ENCODE measurements at places on chromosomes 16 and 17. TPM values are rescaled to one million over a fixed set of nuclear protein-coding genes. Genes with fewer than 3 reads are reported as not detected.

DNA sequence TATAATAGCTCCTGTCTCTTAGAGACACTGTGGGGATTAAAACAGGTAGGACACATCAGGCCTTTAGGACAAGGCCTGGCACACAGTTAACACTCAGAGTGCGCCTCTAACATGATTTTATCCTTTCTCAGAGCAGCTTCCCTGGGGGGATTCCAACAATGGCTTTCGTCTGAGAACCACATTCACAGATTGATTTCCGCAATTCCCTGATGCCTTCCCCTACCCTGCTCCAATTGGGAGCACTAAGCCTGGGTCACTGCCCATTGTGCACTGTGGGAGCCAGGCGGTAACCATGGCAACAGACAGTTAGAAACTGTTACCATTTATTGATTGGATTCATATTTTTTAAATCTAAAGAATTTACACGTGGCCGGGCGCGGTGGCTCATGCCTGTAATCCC, 5.9 kb upstream of the ALKBH5 start:
- DNase-seq: no peak

DNA sequence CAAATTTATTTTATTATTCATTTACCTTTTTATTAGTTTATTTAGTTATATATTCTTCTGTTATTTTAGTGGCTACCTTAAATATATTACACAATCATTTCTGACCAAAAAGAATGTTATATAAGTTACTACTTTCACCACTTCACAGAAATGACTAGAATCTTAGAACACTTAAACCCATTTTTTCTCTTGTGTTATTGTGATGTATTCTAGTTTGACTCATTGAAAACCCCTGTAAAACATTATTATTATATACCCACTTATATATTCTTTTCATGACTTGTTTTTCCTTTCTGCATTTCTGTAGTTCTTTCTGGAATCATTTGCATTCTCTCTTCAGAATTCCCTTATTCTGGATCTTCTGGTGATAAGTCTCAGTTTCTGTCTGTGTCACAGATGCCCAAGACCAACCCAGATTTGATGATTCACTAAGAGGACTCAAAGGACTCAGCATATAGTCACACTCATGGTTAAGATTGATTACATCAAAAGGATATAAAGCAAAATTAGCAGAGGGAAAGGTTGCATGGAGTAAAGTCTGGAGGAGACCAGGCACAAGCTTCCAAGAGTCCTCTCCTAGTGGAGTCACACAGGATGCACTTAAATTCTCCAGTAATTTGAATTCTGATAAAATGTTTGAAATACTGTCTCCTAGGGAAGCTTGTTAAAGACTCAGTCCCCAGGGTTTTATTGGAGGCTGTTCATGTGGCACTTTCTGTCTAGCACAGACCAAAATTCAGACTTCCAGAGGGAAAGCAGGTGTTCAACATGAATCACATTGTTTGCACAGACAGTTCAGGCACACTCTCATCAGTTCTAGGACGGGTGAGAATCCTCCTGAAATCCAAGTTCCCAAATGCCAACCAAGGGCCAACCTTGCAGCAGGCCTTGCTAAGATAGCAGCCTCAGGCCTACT, 7.7 kb downstream of the GINS3 start:
- DNase-seq: no peak

DNA sequence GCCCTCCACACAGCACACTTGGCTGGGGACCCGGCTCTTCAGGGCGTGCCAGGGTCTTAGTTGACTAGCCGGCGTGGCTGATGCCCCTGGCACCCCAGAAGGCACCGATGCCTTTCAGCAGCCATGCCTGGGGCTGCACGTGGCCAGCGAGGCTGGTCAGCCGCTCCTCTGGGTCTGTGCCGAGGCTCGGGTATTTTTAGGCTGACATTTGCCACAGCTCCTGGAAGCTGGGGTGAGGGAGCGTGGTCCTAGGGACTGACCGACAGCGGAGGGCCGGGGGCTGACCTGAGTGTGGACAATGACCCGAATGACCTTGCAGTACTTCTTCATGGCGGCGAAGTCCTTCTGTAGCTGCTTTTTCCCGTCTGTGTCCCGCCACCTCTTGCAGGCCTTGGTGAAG, 3.9 kb downstream of the RPL3L start:
- DNase-seq: no peak

- peak; percentile 32 for DNase-seq
Observed at GRCh38 chr16:57446531-57447185, 527 bp downstream of the CIAPIN1 start.

DNA sequence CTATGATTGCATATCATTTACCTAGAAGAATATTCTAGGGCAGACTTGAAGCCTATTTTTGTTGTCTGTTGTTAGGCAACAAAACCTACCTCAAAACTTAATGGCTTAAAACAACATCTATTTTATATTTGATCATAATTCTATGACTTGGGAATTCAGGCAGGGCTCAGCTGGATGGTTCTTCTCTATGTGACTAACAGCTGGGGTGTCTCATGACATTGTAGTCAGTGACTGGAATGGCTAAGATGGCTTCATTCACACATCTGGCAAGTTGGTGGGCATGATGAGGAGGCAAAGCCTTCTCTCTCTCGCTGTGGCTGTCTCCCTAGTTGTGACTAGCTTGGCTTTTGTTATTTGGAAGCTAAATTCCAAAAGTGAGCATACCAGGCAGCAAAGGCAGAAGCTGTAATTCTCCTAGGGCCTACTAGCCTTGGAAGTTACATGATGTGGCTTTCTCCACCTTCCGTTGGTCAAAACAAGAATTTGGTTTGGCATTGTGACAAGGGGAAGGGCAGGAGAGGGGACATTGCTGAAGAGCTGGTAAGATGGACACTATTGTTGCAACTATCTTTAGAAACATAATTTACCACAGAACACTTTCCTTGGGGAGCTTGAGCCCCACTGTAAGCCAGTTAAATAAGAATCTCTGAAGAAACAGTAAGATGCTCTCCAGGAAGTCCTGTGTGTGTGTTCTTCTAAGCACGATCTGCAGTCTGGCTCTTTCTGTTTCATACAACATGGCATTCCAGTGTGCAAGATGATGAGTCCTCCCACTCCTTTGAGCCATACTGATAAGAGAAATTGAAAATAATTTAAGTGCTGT, 39.4 kb downstream of the ZNRF1 start:
- DNase-seq: no peak

- peak; percentile 66 for DNase-seq
Observed at GRCh38 chr17:1487939-1488825, 4.3 kb downstream of the MYO1C start.

DNA sequence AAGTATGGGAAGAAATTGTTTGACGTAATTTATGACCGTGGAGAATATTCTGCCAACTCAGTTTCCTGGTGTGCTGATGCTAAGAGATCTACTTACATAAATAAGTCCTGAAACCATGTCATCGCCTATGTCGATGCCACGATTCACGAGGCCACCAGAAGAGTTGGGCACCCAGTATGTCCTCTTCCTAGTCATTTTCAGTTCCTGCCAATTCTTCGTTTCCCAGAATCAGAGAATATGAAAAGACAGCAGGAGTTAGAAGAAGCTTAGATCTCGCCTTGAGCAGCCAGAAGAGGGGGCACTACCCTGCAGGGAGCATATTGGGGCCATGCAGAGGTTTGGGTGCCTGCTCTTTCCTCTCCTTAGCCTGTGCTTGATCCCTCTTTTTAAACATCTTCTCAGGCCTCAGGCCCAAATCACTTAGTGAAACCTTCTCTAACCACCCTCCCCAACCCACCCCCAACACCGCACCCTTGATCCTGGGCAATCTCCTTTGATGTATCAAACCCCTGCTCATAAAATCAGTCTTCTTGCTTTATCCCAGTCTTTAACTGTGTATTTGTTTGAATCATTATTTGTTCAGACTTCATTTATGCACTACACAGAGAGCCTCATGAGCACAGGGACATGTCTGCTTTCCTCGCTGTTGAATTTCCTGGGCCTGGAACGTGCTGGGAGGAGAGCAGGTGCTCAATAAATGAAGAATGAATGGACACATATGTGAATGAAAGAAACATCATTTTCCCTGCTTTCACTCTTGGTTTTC, 12.2 kb upstream of the LONP2 start:
- peak; percentile 62 for DNase-seq

DNA sequence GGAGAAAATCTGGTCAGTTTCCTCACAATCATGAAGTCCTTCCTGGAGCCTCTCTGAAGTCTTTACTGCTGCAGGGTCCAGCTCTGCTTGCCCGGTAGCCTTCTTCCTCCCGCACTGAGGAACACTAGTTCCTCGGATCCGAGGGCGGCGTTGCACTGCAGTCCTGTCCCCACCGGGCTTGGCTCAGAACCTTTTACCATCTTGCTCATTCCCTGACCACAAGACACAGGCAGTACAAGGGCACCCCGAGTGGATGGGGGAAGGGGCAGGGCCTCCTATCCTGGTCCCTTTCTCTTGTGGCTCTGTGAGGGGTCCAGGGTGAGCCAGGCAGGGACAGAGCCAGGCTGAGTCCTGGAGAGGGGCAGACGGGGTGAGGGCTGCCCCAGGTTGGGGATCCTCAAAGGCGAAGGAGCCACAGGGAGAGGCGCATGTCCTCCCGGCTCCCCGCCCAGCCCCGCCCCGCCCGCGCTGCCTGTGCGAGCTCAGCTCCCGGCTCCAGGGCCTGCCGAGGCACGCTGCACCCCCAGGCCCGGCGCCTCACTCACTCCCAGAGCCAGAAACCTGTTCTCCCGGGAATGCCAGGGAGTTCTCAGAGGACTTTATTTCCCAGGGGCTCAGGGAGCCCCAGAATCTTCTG, 1.5 kb downstream of the FOXN1 start:
- DNase-seq: no peak

DNA sequence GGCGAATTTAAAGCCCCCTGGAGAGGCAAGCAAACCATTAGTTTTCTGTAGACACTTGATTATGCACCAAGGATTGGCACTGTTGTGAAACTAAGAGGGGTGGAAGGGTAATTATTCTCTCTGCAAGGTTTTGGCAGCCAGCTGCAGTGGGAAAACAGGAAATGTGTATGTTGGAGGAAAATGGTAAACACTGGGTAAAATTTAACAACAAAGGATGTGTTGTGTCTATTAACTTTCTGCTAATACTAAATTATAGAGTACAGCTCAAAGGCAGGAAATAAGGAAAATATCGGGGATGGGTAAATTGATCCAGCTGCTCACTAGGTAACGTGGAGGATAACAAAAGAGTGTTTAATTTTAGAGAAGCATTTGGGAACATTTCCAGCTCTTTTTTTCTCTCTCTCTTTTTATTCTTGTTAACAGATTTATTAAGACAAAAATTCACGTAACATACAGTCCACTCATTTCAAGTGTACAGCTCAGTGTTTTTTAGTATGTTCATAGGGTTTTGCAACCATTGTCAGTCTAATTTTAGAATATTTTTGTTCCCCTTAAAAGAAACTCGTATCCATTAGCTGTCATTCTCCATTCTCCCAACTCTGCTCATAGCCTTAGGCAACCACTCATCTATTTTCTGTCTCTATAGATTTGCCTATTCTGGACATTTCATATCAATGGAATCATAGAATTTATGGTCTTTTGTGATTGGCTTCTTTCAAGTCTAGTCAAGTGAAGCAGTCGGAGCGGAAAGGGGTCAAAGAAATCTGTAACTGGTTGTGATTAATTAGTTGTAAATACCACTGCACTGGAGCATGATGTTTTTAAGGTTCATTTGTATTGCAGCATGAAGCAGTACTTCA, 41.8 kb downstream of the TANGO6 start:
- DNase-seq: no peak

DNA sequence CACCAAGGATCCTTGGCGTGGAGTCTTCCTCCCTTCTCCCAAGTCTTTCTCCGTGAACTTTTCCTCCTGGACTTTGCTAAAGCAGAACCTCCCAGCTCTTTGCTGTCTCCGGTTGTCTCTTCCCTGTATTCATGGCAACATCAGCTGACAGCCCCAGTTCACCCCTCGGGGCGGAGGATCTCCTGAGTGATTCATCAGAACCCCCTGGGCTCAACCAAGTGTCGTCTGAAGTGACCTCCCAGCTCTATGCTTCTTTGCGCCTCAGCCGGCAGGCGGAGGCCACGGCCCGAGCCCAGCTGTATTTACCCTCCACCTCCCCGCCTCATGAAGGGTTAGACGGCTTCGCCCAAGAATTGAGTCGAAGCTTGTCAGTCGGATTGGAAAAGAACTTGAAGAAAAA, 943 bp downstream of the CNTROB start:
- peak; percentile 51 for DNase-seq

GRCh38 chr16:85912211-85912974, 13.4 kb downstream of the IRF8 start:
- no peak for DNase-seq

DNA sequence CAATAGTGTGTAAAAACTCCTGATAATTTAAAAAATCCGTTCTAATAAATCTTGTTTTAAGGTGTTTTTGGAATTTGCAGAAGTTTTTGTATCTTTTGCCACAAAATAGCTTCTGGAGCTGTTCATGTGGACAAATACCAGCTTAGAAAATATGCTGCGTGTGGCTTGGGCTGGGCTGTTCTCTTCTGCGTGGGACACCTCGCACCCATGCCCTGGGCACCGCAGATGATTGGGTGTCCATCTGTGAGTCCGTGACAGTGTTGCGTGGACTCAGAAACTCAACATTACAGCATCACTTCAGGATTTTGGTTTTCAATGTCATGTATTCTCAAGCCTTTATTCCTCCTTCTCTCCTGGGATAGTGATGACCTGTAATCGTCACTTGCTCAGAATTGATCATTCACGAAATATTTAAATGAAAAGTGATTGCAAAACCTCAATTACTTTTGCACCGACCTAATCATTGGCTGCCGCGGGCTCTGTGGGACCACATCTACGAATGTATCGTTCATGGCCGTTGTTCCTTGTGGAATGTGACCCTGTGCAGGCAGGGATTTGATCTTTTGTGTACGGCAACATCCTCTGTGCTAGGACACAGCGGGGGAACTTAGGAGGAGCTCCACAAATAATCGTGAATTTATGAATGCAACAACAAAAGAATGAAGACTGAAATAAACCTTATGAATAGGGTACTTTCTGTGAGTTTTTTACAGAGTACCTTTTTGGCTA, 210.3 kb upstream of the FOXF1 start:
- no peak for DNase-seq

The ORMDL3 gene
- total RNA-seq: 104 TPM

The CRHR1 gene
- total RNA-seq: not detected

The PRSS36 gene
- 0.19 TPM for total RNA-seq

The VMO1 gene
- total RNA-seq: 0.46 TPM

The PRSS8 gene
- not detected for total RNA-seq

The KRT12 gene
- total RNA-seq: not detected

The SDR42E1 gene
- 8.7 TPM for total RNA-seq

The MT1F gene
- 39.1 TPM for total RNA-seq

The ZNF594 gene
- 5.3 TPM for total RNA-seq

The FMNL1 gene
- 559 TPM for total RNA-seq
